Left ventricle myocardium superior (tissue), 1 donor: ENCODE measurements at places on chromosomes 7 and 10. TPM values are rescaled to one million over a fixed set of nuclear protein-coding genes. Genes with fewer than 3 reads are reported as not detected.
A peak's percentile ranks its signal among the peaks of the same experiment; 100 is the strongest.

SPDYE6 gene
- total RNA-seq = not detected

EPHA1 gene
- total RNA-seq = not detected

DNA sequence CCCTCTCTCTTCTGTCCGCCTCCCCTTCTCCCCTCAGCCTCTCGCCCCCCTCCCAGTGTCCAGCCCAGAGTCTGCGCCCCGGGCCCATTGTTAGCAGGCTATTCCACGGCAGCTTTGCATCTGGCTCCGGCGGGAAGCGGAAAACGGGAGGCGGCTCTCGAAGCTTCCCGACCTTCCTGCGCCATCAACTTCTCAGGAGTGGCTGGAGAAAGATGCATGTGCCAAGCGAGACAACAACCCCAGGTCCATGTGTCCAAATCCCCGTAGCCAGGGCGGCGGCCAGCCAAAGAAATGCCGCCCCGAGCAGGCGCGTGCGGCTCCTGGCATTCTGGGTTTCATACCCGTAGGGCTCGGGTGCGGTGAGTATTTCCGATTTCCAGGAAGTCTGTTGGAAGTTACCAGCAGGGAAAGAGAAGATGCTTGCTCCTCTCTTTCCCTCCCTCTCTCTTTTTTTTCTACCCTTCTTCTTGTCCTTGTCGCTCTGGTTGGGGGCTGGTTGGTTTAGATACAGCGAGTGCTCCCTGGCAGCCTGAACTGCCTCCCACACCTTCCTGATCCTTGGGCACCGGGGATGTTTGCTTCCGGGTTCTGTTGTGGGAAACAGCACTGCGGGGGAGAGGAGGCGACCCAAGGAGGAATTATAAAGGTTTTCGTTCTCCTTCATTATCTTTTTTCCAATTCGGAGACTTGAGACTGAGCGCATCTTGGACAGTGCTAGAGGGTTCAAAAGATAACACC is 1.2 kb upstream of the HOXA2 start:
- no peak for DNase-seq

DNA sequence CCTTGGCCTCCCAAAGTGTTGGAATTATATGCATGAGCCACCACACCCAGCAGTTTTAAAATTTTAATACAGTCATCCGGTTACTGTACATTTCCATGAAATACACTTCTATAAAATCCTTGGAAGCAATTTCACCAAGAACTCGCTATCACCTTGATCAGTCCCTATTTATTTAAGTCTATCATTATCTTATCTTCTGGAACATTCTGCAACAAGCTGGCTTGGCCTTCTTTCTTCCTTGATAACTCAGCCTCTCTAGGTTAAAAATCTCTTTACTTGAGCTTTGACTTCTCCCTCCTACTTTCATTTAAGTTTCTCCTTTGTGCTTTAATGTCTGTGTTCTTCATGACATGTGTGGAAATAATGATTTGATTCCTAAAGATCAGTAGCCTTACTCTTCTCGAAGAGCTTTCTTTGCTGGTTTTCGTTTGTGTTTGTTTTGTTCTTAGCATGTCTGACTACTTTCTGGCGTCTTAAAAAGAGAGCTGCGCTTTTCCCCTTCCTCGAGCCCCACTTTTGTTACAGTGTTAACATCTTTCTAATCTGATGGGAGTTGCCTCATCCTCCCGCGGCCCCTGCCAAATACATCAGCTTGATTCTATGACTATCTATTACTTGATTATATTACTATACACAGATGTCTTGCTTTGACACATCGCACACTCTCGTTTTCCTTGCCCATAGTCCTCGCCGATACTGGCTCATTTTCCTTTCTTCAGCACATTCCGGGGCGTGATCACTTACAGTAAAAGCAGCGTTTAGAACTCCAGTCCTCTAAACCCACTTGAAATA is 11.1 kb upstream of the CALML5 start:
- no peak for DNase-seq

GRCh38 chr7:90094030-90094429 is 60.2 kb upstream of the STEAP1 start:
- no peak for DNase-seq

- no peak for DNase-seq
Observed at GRCh38 chr7:51778121-51778520, 461.5 kb upstream of the COBL start.

- DNase-seq = no peak
Observed at GRCh38 chr10:93384006-93384405, 98.1 kb downstream of the MYOF start.

DNA sequence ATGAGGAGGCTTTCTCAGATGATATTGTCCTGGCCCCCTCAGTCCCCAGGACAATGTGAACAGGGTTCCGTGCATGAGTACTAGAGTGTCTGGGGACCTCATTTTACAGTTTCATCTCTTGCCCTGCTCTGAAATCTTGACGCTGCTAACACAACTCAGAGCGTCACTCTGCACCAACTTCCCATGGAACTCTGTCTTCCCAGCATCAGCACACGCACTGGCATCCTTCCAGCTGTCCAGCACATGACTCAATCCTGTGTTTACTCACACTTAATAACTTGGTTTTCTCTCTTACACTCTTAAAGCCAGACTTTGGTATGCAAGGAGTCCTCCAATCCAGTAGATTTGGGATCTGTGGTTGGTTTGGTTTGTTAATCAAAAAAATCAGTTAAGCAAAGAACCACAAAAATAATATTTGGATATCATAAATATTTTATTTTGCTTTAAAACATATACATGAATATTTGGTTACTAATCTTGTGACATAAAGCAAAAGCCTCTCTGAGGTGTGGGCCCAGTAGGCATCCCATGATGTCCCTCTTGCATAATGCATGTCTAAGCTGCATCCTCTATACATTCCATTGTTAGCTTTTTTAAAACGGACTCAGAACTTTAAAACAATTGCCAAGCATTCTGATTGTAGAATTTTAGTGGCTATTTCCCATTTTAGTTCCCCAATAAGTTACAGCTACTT is 131.0 kb downstream of the CXCL12 start:
- peak; percentile 82 for DNase-seq

- DNase-seq = peak; percentile 73
Observed at GRCh38 chr7:107661081-107661864, 645 bp downstream of the SLC26A4 start.
